RKO (cell line): ENCODE measurements at places on chromosomes 2 and 18.

GRCh38 chr2:224966613-224967012 is 75.7 kb downstream of the DOCK10 start:
- no peak for DNase-seq

- DNase-seq: no peak
Measured at GRCh38 chr2:118223992-118224894, 136.0 kb downstream of the INSIG2 start.

DNA sequence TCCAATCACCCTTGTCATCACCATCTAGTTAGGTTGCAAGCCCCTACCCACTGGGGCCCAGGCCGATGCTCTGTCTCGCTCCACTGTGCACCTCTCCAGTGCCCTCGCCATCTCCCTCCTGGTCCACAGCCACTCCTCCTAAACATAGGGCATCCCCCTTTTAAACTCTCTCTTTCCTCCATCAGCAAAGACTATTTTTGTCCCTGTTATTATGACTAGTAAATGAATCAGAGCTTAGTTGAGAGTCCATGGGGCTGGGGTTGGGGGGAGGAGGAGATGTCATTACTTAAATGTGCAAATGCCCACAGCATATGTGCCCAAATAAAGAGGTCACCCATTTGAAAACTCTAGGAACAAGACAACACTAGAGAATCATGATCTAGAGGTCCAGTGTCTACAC is 167.4 kb downstream of the TRABD2A start:
- DNase-seq: peak; percentile 6

DNA sequence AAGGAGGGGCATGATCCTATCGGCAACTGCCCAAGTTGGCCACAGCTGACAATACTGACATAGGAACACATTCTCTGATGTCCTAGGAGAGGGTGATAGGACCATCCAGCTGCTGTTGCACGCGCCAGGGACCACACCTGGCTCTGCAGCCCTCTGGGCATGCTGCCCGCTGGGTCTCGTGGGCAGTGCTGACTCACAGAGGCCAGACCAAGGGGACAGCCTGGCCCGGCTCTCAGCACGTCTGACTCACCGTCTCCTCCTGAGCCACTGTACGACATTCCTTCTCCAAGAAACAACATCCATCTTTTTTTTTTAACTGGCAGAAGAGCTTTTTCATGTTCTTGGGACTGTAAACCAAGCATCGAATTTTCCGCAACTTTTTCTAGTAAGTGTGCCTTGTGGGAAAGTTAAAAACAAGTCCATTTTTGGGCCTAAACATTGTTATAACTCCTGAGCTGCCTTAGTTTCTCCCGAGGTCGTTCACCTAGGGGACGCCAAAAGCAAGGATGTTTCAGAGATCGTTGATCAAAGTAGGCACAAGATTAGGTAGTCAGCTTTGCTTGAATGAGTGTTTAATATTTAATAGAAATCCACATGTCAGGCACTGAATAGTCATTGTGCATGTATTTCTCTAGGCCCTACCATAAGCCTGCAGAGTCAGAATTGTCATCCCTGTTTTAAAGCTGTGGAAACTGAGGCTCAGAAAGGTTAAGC is 100.3 kb downstream of the TTC32 start:
- peak; percentile 86 for DNase-seq

DNA sequence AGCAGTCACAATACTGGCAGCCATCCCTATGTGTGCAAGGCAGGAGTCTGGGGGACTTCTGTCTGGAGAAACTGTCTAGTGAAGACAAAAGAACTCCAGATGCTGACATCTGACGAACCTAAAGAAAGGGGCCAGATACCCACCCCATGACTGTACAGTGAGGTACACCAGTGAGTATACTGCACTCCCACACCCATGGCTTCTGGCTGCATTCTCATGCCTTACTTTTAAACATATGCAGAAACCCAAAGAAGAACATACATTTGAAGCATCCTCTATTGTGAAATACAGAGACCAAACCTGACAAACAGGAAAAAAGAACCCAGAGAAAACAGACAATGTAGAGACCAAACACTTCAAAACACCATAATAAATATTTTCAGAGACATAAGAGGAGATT is 102.2 kb downstream of the ACTR3 start:
- no peak for DNase-seq

- no peak for DNase-seq
Measured at GRCh38 chr2:213279971-213280370, 4.3 kb upstream of the SPAG16 start.

DNA sequence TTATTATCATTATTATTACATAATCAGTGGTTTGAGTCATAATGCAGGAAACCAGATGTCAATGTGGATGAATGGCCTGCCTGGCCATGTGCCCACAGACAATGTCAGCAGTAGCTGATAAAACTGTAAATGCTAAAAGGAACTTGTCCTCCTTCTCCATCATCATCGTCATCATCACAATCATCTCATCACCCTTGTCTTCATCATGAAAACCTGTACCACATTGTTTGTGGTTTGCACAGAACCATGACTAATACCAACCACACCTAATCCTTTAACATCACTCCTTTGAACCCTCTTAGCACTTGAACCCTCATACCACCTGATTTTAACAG is 96.0 kb downstream of the HNMT start:
- DNase-seq: no peak

DNA sequence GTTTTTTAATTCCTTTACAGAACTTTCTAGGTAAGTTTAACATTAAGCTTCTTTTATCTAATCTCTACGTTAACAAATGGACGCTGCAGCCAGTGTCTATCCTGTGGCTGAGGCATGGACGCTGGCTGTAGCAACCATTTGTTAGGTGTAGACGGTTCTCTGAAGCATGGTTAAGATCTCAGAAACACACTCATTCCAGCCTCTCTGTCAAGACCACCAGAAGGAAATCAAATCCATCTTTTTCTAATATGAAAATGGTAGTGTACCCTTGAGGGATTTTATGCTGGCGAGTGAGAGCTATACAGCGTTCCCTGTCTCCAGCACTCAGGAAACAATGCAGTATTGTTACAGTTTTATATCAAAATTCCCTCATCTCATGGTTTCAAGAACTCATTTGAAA is 78.0 kb downstream of the DTNB start:
- no peak for DNase-seq

DNA sequence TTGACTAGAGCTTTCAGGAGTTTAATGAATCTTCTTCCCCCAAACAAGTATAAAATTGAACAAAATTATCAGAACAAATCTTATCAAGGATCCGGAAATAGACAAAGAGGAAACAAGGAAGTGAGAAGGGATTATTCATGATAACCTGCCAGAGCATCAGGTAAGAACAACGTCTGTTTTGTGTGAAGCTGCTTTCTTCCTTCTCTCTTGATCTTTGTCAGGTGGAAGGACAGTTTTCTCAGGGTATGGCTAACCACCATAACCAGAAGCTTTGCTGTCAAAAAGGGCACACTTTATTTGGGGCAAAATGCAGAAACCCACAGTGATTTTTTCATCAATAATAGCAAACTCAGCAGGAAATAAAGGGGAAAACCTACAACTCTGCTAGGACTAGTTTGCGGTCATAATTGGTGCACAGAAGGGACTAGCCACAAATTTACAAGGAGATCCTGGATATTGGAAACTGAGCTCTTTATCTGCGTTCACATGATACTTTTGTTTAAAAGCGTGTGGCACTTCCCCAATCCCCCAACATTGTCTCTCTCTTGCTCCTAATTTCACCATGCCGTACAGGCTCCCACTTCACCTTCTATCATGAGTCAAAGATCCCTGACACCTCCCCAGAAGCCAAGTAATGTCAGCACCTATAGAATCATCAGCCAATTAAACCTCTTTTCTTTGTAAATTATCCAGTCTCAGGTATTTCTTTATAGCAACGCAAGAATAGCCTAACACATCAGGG is 124.2 kb downstream of the FSIP2 start:
- DNase-seq: no peak

DNA sequence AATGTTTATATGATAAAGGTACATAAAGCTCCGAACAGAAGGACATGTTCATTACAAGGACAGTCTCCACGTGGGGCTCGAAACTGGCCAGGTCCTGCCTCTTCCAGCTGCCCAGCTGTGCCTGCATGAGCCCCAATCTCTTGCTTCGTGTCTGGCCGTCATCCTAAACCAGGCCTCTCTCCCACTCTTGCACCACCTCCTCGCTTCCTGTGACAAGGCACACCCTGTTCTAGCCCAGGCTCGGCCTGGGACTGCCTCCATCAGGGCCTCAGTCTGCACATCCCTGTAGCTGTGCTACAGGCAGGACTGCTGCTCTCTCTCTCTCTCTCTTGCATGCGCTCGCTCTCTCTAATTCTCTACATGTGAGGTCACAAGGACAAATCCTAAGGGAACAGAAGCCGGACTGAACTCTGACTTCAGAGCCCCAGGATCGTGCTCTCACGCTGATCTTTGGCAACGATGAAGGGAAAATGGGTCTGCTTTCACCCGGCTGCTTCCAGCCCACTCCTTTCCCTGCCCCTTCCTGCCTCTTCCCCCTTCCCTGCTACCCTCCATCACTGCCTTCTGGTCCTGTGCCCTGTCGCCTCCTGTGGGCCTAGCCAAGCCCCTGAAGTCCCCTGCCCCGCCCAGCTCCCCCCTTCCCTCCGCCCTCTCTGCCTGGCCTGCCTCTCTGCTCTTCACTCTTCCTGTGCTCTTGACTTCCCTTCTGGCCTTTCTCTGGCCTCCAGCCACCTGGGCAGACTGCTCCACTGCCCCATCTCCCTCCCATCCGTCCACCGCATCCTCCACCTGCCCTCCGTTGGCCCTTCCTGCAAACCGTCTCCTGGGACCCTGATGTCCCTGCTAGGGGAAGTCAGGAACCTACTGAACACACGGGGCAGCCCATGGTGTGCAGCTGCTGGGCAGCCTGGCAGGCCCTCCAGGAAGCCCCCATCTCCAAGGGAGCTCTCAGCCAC is 7.8 kb upstream of the GPR55 start:
- DNase-seq: no peak

DNA sequence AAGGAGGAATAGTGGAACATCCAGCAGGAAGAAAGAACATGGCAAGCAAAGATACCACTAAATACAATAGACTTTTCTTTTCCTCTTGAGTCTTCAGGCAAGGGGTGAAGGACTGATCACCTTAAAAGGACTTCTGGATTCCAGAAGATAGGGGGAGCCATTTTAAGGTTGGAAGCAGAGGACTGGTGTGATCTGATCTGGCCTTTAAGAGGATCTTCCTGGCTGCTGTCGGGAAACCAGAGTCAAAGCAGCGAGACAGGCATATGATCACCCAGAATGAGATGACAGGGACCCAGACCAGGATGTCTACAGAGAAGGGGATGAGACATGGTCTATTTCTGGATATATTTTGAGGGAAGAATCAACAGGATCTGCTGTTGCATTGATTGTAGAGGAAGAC is 558.0 kb downstream of the STK39 start:
- peak; percentile 20 for DNase-seq

GRCh38 chr18:46519870-46520269 is 137.2 kb downstream of the LOXHD1 start:
- no peak for DNase-seq

DNA sequence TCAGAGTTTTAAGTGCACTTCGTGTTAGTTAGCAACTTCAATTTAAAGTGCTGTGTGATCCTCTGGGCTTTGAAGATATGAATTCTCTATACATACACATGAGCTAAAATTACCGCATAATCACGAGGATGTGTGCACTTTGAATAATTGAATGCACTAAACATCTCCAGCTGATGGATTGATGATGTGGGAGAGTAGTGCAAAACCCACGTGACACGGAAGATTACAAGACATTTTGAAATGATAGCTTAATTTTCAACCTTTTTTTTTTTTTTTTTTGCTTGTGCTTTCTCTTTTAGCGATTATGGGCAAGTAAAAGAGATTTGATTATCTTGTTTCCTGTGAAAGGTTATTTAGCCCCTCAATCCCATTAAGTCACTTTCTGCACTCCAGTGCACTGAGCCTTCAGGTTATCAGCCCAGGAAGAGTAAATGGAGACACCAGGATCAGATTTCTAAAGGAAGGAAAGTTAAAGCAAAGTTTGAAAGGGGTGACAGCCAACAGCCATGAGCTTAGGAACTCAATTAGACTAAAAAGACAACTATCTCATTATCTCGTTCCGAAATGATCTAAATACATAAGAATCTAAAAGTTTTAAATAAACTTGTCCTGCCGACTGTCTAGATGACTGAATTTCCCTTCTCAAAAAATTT is 81.6 kb downstream of the CDK15 start:
- no peak for DNase-seq

DNA sequence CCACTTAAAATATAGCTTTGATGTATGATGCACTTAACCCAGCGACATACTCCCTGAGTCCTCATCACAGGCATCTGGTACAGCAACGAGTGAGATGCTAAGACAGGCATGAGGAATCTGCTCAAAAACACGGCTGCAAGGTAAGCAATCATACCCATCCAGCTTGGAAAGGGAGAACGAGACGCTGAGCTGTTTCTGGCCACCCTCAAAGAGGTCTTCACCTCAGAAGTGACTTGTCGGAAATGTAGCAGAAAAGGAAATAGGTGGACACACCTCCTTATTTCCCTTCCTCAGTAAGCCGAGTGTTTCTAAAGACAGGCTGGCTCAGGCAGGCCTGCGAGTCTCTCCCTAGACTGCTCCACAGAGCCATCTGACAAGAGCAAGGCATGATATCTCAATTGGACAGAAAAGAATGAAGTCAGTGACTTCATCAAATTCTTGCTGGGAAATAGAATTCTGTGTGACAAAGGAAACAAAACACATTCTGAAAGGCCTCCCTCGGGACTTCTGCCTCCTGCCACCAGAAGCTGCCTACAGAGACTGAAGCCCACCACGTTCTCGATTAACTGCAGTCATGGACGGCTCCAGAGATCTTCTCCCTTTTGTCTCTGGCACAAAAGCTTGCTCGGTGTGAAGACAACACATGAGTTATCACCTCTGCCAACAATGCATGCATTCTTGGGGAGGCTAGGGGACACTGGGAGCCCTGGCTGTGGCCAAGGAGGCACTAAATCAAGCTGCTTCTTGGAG is 84.3 kb downstream of the UXS1 start:
- no peak for DNase-seq

GRCh38 chr2:64615192-64615763 is 38.4 kb downstream of the SERTAD2 start:
- DNase-seq: no peak

GRCh38 chr2:238640486-238640885 is 207.4 kb upstream of the TWIST2 start:
- no peak for DNase-seq

- DNase-seq: no peak
Measured at GRCh38 chr18:30288662-30289414, 753.7 kb downstream of the DSC3 start.

GRCh38 chr2:21372654-21373053 is 248.9 kb downstream of the TDRD15 start:
- peak; percentile 20 for DNase-seq

DNA sequence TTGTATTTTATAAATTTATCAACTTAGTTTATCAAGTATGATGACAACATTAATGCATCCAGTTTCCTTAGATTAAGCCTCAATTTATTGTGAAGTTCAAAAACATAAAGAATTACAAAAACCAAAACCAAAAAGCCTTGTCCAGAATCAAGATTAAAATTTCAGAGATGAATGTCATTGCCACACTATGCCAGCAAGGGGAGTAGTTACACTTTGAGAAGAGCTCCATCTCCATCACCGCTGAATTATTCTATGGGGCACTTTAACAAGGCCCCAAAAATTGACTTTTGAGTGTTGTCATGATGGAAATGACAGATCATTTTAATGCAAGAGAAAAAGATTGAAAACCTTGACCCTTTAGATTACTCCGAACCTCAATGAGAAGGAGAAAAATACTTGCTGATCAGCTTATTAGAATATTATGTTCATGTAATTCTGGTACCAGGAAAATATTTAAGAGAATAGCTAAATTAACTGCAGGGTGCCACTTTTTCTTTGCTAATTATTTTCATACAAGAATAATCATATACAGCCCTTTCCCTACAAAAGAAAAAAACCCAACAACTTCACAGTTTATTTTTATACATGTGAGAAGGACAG is 152.5 kb upstream of the AQP4 start:
- peak; percentile 48 for DNase-seq

- DNase-seq: no peak
Measured at GRCh38 chr2:224722770-224723169, 6.6 kb upstream of the CCDC195 start.
